NCI-H1694 treated with DMSO at 0.1 percent for 48 hours (cell line): ENCODE measurements at places on chromosomes 3 and 15.

DNA sequence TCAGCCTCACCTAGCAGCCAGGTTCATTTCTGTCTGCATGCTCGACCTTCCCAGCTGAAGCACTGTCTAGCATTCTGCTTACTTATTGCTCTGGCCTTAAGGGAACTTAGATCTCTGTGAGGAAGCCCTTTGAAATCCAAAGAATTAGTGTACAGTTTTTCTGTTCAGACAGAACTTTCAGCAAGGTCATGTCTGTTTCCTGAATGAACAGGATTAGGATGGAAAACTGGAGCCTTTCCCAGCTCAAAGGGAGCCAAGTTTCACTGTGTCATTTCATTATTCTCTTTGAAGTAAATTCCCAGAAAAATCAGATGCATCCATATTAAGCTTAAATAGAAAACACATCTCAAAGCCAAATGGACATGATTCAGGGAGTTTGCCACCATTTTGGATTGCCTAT, 457.3 kb upstream of the KCNMB2 start:
- DNase-seq: no peak

- no peak for DNase-seq
Observed at GRCh38 chr3:30756218-30756617, 138.2 kb downstream of the GADL1 start.

GRCh38 chr3:138491971-138492370, 57.6 kb downstream of the ESYT3 start:
- no peak for DNase-seq

- no peak for DNase-seq
Observed at GRCh38 chr3:4447295-4447999, 19.6 kb downstream of the SUMF1 start.

DNA sequence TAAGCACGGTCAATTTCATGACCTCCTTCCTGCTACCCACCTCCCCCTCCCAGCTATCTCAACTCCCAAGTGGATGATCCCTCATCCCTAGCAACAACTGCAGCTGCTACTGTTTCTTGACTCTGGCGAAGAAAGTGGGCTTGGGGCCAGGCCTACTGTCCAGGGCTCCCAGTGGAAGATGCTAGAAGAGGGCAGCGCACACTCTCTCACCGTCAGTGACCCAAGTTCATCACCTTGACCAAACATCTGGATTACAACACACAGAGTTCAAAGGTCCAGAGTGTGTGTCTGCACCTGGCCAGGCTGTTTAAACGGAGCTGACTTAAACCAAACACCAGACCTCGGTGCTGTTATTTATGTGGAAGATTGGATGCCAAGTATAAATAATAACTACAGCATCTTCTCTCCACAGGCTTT, 385.6 kb downstream of the SHQ1 start:
- DNase-seq: no peak

DNA sequence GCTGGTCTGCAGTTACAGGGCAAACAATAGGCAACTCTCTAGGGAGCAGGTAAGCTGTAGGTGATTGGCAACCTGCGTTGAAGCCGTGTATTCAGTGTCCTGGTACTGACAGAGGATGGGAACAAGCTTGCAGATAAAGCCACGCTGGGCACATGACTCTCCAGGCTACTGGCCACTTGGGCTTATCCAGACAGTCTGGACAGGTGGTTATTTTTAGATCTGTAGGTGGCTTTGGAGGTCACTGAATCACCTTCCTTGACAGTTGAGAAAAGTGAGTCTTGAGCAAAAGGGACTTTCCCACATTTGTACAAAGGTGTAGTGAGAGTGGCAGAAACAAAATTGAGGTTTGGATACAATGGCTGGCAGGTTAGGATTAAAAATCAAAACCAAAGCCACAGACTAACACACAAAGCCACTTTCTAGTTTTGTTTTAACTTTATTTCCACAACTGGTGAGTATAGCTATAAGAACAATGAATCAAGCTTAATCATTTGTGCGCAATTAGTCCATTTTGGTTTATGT, 22.3 kb upstream of the IL1RAP start:
- DNase-seq: no peak

GRCh38 chr3:27293939-27294338, 75.2 kb downstream of the NEK10 start:
- no peak for DNase-seq
